ENCODE measurements at places on chromosomes 16 and 17.

- DNase-seq, result no peak
Observed at GRCh38 chr16:24580665-24581064, 41.3 kb downstream of the RBBP6 start.

- DNase-seq, result peak; percentile 1
Observed at GRCh38 chr16:10181196-10182162, 749 bp downstream of the GRIN2A start.

DNA sequence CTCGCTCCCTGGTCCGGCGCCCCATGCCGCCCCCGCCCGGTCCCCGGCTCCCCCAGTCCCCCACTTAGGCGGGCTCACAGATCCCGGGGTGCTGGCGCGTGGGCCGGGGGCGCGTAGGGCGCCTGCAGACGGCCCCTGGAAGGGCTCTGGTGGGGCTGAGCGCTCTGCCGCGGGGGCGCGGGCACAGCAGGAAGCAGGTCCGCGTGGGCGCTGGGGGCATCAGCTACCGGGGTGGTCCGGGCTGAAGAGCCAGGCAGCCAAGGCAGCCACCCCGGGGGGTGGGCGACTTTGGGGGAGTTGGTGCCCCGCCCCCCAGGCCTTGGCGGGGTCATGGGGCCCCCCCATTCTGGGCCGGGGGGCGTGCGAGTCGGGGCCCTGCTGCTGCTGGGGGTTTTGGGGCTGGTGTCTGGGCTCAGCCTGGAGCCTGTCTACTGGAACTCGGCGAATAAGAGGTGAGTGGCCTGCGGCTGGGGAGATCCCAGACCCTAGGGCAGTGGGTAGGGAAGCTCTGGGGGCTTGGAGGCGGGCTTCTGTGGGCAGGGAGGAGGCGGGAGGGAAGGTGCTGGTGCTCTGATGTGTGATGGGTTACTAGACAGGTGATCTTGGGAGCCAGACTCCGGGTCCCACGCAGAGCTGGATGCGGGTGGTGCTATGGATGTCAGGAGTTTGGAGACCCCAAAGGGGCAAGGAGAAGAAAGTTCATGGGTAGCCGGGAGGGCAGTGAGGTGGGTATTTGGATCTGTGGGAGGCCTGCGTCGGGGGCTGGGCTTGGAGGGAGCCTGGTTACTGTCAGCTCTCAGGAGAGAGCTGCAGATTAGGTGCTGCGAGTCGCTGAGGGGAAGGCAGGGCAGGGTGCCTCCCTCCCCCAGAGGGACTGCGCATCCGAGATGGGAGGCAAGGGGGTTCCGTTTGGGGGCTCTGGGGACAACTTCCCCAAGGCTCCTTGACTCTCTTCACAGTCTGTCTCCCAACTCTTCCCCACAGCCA, 560 bp downstream of the EFNB3 start:
- DNase-seq, result no peak

- DNase-seq, result no peak
Observed at GRCh38 chr17:51397361-51398127, 137.2 kb downstream of the UTP18 start.

GRCh38 chr17:246226-246625, 64.8 kb upstream of the DOC2B start:
- no peak for DNase-seq

Data from NCI-H1092 treated with DMSO at 0.1 percent for 48 hours (cell line).